ENCODE measurements at places on chromosomes 1 and 21.

GRCh38 chr1:44842862-44843655 is at the start of gene PTCH2:
TSS of gene PTCH2 (minus strand) at chr1:44843253. CDS start at chr1:44842932, 321 bp downstream.
- peak; percentile 53 for DNase-seq

GRCh38 chr1:51572365-51572764 is 44.5 kb upstream of the OSBPL9 start:
- no peak for DNase-seq

DNA sequence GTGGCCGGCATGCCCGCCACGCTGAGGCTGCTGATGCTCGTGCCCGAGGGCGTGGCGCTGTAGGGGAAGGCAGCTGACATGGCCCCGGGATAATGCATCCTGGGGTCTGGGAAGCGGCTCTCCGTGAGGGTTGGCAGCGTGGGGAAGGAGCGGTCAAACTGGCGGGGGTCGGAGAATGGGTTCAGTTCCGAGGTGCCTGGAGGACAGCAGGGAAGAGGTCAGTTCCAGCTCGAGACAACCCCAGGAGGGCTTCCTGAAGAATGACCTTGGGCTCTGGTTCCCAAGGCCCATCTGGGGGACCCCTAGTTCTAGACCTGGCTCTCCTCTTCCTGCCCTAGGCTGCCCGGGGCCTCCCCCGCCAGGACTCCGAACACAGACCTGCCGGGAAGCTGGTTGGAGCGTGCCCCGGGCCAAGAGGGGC is 27.6 kb downstream of the RUNX3 start:
- DNase-seq = no peak

DNA sequence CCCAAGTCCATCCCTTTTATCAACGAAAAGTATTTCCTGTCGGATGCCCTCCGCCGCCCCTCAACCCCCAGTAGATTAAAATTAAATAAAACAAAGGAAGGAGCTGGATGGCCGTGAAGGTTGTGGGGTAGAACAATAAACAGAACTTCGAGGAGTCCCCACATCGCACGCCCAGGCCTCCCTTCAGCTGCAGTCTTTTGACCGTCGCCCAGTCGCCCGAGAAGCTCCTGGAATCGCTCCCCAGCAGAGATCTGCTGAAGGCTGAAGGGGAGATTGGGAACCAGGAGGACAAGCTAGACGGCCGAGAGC is 905 bp downstream of the BARHL2 start:
- DNase-seq = no peak

GRCh38 chr1:110003747-110004428 is 19.3 kb downstream of the AHCYL1 start:
- DNase-seq = peak; percentile 28

DNA sequence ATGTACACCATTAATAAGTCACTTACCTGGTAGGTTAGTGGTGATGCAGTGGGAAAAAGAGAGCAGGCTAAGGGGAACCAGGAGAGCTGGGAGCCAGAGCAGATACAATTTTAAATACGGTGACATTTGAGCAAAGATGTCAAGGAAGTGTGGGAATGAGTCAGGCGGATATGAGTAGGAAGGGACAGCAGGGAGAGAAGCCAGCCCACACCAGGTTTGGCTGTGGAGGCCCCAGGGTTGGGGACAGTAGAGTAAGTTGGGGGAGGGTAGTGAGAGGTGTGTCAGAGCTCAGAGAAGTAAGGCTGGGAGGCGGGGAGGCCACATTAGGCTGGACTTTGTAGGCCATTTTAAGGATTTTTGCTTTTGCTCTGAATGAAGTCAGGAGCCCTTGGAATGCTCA is 482.0 kb downstream of the DISC1 start:
- DNase-seq = no peak

GRCh38 chr1:47701283-47701682 is 263.4 kb downstream of the FOXD2 start:
- no peak for DNase-seq

DNA sequence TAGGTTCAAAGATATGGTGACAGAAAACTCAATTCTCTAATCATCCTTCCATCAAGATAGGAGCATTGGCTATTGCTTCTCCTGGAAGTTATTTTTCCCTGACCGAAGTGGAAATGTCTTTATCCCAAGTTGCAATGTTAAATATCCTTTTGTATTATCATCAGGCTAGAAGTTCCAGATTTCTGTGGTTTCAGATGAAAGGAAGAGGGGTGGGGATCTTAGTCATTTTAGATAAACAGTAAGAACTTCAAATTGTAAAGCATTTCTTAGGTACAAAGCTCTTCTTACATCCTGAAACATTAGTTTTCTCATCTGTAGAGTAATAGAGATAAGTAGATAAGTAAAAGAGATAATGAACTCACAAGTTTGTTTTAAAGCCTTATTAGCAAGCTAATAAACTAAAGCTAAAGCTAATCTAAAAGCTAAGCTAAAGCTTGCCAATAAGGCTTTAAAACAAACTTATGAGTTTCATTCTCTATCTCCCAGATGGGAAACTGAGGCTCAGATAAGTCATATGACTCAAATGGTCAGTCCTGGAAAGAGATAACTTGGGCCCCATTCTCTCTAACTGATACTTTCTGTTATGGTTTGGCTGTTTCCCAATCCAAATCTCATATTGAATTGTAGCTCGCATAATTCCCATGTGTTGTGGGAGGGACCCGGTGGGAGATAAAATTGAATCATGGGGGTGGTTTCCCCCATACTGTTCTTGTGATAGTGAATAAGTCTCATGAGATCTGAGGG is 99.2 kb upstream of the KCNK2 start:
- DNase-seq = no peak

GRCh38 chr1:108951242-108951641 is 12.0 kb downstream of the CLCC1 start:
- no peak for DNase-seq

DNA sequence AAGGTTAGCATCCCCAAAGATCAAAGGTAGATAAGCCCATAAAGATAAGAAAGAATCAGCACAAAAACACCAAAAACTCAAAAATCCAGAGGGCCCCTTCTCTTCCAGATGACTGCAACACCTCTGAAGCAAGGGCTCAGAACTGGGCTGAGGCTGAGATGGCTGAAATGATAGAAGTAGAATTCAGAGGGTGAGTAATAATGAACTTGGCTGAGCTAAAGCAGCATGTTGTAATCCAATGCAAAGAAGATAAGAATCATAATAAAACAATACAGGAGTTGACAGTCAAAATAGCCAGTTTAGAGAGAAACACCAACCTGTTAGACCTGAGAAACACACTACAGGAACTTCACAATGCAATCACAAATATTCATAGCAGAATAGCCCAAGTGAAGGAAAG is 406.9 kb upstream of the CXADR start:
- DNase-seq = no peak

GRCh38 chr1:22088331-22088730 is 35.8 kb downstream of the CDC42 start:
- no peak for DNase-seq

- no peak for DNase-seq
These were observed 360.0 kb downstream of the NPHP4 start for GRCh38 chr1:5632224-5632623.

DNA sequence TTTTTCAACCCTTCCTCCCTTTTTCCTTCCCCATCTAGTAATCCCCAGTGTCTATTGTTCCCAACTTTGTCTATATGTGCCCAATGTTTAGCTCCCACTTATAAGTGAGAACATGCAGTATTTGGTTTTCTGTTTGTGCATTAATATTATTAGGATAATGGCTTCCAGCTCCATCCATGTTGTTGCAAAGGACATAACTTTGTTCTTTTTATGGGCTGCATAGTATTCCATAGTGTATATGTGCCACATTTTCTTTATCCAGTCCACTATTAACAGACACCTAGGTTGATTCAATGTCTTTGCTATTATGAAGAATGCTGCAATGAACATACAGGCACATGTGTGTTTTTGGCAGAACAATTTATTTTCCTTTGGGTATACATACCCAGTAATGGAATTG is 121.0 kb upstream of the C1orf105 start:
- DNase-seq = no peak

DNA sequence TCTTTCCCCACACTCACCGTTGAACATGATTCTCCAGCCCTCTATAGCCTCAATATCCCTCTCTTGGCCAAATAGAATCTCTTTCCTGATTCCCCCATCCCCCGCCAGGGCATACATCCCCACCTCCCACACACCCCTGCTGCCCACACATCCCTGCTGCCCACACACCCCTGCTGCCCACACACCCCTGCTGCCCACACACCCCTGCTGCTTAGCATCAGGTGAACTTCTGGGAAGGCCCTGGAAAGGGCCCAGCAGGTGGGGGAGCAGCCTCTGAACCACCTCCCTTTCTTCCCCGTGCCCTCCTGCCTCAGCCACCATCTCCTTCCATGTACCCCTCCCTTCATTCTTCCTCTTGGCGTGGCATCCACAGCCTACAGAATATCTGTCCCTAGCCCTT is 15.9 kb upstream of the IFNLR1 start:
- DNase-seq = no peak

DNA sequence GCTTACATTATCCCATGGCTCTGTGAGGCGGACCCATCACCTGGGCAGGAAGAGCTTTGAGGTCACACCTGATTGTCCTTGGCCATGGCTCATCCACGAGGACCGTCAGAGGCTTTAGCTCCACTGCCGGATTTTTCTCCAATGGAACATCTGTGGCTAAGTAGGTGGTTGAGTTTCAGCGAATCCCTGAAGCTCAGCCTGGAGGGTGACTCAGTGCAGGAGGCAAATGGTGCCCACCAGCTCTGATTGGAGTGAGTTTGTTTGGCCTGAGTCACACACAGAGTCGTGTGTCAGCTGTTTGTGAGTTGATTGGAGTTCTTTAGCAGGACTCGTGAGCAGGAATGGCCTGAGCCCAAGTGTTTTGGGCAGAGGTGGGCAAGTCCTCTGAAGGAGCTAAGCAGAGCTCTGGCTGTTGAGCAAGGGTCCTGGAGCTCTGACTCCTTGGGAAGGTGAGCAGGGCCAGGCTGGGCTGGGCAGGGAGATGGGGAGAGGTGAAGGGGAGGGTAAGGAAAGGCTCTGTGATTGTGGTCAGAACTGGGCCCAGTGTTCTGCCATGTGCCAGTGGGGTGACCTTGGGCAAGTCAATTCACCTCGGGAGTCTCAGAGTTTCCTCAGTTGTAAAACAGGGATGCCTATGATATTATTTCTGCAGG is 2.0 kb downstream of the SLC6A17 start:
- no peak for DNase-seq

- DNase-seq = no peak
These were observed 22.1 kb downstream of the SSX2IP start for GRCh38 chr1:84668185-84668584.

GRCh38 chr1:9289711-9290485 is 2.8 kb upstream of the SPSB1 start:
- no peak for DNase-seq

- no peak for DNase-seq
These were observed 5.4 kb downstream of the GBP7 start for GRCh38 chr1:89170170-89171066.

GRCh38 chr21:38179511-38179910 is 77.3 kb upstream of the KCNJ15 start:
- DNase-seq = no peak

- DNase-seq = no peak
These were observed 52.0 kb upstream of the LYPLAL1 start for GRCh38 chr1:219121679-219122078.

DNA sequence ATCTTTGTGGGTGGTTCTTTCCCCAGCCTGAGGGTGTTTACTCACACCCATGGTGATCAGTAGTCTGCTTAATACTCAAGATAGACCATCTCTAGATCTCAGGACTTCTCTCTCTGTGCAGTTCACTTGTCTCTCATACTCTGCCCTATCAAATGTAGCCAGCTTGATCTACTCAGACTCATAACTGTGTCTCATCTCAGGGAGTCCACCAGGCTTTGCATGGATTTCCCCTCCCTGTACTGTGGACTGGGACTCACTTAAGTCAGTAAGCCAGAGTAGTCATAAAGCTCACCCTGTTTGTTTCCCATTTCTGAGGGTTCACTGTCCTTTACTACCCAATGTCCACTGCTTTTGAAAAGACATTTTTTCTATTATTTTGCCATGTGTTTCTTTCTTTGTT is 41.8 kb downstream of the LYPLAL1 start:
- DNase-seq = no peak

DNA sequence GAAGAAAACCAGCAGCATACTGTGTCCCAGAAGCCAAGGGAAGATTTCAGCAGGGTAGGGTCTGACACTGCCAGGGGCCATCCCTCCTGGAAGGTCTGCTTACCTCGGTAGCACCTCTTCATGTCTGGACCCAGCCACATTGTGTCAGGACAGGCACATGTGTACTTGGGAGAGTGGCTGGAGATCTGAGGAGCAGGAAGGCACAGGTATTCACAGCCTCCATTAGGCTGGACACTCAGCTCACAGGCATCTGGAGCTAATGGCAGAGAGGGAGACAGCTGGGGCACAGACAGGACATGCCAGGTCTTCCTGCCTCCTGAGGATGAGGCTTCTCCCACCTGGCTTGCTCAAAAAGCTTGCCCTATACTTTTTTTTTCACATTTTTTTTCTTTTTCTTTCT is 19.9 kb upstream of the MAGOH start:
- DNase-seq = no peak

GRCh38 chr1:149962039-149962647 is 25.5 kb upstream of the MTMR11 start:
- peak; percentile 44 for DNase-seq

GRCh38 chr21:45136927-45137611 is 62.7 kb downstream of the ADARB1 start:
- DNase-seq = peak; percentile 83

GRCh38 chr1:213657013-213657412 is 330.8 kb upstream of the PROX1 start:
- no peak for DNase-seq

- peak; percentile 5 for DNase-seq
These were observed 122.8 kb upstream of the IVNS1ABP start for GRCh38 chr1:185439727-185440415.

DNA sequence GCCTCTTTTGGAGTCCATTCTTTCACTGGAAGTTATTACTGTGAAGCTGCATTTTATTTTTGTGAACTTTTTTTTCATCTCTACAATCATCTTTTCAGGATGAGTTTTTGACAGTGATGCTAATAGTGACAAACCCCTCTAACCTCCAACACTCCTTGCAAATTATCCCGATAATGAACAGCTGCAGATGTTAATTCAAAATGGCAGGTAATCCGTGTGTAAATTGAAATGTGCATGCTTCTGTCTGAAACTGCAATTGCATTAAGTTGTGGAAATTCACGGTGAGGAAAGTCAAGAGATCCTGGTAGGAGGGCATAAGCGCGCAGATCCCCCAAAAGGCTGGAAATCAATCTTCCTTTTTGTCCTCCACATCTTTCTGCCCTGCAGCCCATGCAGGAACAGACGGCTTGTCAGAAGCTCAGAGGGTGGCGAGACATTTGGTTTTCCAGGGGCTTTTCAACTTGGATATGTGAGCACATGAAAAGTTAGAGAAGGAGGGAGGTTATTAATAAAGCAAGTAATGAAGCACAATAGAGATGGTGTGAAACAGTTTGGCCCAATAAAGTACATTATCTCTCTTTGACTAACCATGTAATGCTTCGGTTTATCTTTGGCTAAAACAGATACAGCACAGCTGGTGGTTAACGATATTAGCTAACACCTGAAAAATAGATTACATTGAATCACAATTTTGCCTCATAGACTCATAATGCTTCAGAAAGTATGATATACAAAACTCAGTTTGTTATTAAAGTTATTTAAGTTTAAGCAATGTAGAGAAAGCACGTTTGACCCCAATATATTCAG is 143.5 kb upstream of the COA6 start:
- no peak for DNase-seq
